A549 treated with ZK216348 at 1 μM for 4 hours (cell line): ENCODE measurements at places on chromosomes 16 and 17. TPM values are rescaled to one million over a fixed set of nuclear protein-coding genes. Genes with fewer than 3 reads are reported as not detected.

ICAM2 gene
- total RNA-seq: not detected in 5 replicates

FBXL19 gene
- total RNA-seq: 8.6 to 23.7 TPM (median 22.0 TPM) in 5 replicates

NXN gene
- total RNA-seq: 16.3 to 27.7 TPM (median 26.7 TPM) in 5 replicates

CDK3 gene
- total RNA-seq: 3.6 to 5.9 TPM (median 5.2 TPM) in 5 replicates

RSL1D1 gene
- 208 to 344 TPM (median 220 TPM) in 5 replicates for total RNA-seq

KRTAP2-2 gene
- total RNA-seq: not detected in 5 replicates

TTYH2 gene
- 2.0 to 3.7 TPM (median 2.0 TPM) in 5 replicates for total RNA-seq

PRDM7 gene
- total RNA-seq: not detected in 5 replicates

CDIP1 gene
- 10.4 to 15.6 TPM (median 13.7 TPM) in 5 replicates for total RNA-seq

EME1 gene
- 14.1 to 17.0 TPM (median 15.3 TPM) in 5 replicates for total RNA-seq

MYH2 gene
- total RNA-seq: not detected in 5 replicates

RNF43 gene
- 0.34 to 0.64 TPM (median 0.39 TPM) in 5 replicates for total RNA-seq

CDH3 gene
- 0.15 to 0.68 TPM (median 0.20 TPM) in 5 replicates for total RNA-seq

SEPTIN12 gene
- not detected in 5 replicates for total RNA-seq

IRF8 gene
- 0.10 to 0.41 TPM (median 0.31 TPM) in 5 replicates for total RNA-seq

PROCA1 gene
- total RNA-seq: 1.1 to 1.8 TPM (median 1.4 TPM) in 5 replicates

DBF4B gene
- 19.4 to 30.5 TPM (median 26.9 TPM) in 5 replicates for total RNA-seq

PLA2G10 gene
- total RNA-seq: 0.38 to 0.41 TPM (median 0.39 TPM) in 3 of 5 replicates, not detected in the others

KRTAP16-1 gene
- total RNA-seq: not detected in 5 replicates

OTOP3 gene
- total RNA-seq: not detected in 5 replicates

RAB40B gene
- total RNA-seq: 10.8 to 18.9 TPM (median 17.7 TPM) in 5 replicates

MPV17L gene
- 4.1 to 5.9 TPM (median 5.7 TPM) in 5 replicates for total RNA-seq

TNFRSF17 gene
- total RNA-seq: not detected in 5 replicates

TSNAXIP1 gene
- 0.32 to 0.86 TPM (median 0.43 TPM) in 5 replicates for total RNA-seq

BIRC5 gene
- total RNA-seq: 93.1 to 109 TPM (median 98.8 TPM) in 5 replicates

SDR42E2 gene
- not detected in 5 replicates for total RNA-seq

SLC5A2 gene
- total RNA-seq: 0.16 to 0.42 TPM (median 0.25 TPM) in 3 of 5 replicates, not detected in the others

FTSJ3 gene
- total RNA-seq: 55.3 to 68.1 TPM (median 57.2 TPM) in 5 replicates

EEF2KMT gene
- total RNA-seq: 21.9 to 27.8 TPM (median 27.2 TPM) in 5 replicates

KRT24 gene
- total RNA-seq: not detected in 5 replicates

SETD6 gene
- total RNA-seq: 11.5 to 17.3 TPM (median 14.2 TPM) in 5 replicates

CFAP119 gene
- 4.3 to 10.0 TPM (median 8.4 TPM) in 5 replicates for total RNA-seq

SHISA6 gene
- not detected in 5 replicates for total RNA-seq

KRT16 gene
- total RNA-seq: 0.38 to 1.2 TPM (median 0.89 TPM) in 5 replicates

CALB2 gene
- total RNA-seq: 4.7 to 7.1 TPM (median 5.1 TPM) in 5 replicates

ARSG gene
- total RNA-seq: 1.0 to 1.9 TPM (median 1.4 TPM) in 5 replicates

KRTAP9-8 gene
- total RNA-seq: not detected in 5 replicates

KRT15 gene
- total RNA-seq: 3.1 to 5.1 TPM (median 4.0 TPM) in 5 replicates

AHSP gene
- not detected in 5 replicates for total RNA-seq

KRTAP4-1 gene
- 0.32 TPM in 1 of 5 replicates, not detected in the others for total RNA-seq

ATP2A1 gene
- total RNA-seq: 1.3 to 2.5 TPM (median 1.9 TPM) in 5 replicates

CMTM2 gene
- total RNA-seq: not detected in 5 replicates

RNF227 gene
- total RNA-seq: 0.99 to 1.7 TPM (median 1.3 TPM) in 5 replicates

KDM8 gene
- total RNA-seq: 1.7 to 3.6 TPM (median 2.4 TPM) in 5 replicates

GDPD1 gene
- 0.60 to 1.3 TPM (median 0.92 TPM) in 5 replicates for total RNA-seq

PDK2 gene
- total RNA-seq: 13.8 to 22.5 TPM (median 18.4 TPM) in 5 replicates

TMEM100 gene
- total RNA-seq: not detected in 5 replicates

EXOC3L1 gene
- 0.07 to 0.27 TPM (median 0.27 TPM) in 3 of 5 replicates, not detected in the others for total RNA-seq

CCL4 gene
- total RNA-seq: not detected in 5 replicates

ETV4 gene
- 44.1 to 52.6 TPM (median 50.8 TPM) in 5 replicates for total RNA-seq

ZNF830 gene
- total RNA-seq: 13.2 to 24.7 TPM (median 15.2 TPM) in 5 replicates

CORO6 gene
- 4.9 to 7.1 TPM (median 5.9 TPM) in 5 replicates for total RNA-seq
